Right atrium auricular region (tissue), 2 donors: ENCODE measurements at places on chromosomes 1 and 21.

DNA sequence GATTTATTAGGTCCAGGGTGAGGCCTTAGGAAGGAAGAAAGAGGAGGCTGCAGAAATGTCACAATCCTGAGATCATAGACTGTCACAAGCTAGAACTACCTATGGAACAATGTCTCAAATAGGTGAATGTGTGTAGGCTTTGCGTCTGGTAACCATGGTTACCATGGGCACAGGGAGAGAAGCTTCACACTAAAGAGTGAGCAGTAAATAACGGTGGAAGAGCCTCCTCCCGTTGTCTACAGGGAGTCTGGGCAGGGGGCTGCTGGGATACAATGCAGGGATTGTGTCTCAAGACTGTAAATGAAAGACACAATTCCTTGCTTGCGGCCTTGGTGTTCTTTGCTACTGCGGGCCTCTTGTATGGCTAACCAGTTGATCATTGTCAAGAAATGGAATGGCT, 28.2 kb upstream of the KCNJ6 start:
- DNase-seq, result no peak

DNA sequence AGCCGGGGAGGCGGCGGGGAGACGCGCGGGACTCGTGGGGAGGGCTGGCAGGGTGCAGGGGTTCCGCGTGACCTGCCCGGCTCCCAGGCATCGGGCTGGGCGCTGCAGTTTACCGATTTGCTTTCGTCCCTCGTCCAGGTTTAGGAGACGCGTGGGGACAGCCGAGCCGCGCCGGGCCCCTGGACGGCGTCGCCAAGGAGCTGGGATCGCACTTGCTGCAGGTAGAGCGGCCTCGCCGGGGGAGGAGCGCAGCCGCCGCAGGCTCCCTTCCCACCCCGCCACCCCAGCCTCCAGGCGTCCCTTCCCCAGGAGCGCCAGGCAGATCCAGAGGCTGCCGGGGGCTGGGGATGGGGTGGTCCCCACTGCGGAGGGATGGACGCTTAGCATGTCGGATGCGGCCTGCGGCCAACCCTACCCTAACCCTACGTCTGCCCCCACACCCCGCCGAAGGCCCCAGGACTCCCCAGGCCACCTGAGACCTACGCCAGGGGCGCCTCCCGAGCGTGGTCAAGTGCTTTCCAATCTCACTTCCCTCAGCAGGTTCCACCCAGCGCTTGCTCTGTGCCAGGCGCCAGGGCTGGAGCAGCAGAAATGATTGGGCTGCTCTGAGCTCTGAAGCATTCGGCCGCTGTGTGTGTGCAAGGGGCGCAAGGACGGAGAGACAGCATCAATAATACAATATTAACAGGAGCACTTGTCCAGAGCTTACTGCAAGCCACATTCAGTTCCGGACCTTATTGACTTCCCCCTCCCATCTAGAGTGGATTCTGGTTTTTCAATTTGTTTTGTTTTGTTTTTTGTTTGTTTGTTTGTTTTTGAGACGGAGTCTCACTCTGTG, 10.3 kb downstream of the SIM2 start:
- no peak for DNase-seq

GRCh38 chr1:169588785-169589485, 2.7 kb upstream of the F5 start:
- DNase-seq, result no peak

DNA sequence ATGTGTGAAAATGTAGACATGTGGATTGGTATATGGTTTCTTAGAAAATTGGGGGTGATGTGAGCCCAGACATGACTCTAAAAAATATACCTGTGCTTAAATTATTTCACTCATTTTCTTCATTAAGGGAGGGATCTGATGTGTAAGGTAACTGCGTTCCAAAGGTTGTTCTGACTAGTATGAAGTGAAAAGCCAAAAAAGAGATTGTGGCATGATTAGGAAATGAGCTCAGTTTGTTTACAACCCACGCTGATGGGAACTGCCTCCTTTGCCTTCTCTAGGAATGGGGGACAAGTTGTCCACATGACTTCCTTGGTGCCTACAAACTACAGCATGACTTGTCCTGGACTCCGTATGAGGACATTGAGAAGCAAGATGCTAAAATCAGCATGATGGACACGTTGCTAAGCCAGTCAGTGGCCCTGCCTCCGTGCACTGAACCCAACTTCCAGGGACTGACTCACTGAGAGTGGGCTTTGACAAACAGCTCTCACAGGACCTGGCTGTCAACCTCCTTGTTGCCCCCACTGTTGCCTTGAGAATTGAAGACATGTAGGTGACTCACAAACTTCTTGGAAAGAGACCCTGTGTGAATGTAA, 8.0 kb downstream of the C1orf50 start:
- DNase-seq, result no peak

- peak; percentile 87 for DNase-seq
Observed at GRCh38 chr1:208183977-208184911, 59.9 kb downstream of the PLXNA2 start.

DNA sequence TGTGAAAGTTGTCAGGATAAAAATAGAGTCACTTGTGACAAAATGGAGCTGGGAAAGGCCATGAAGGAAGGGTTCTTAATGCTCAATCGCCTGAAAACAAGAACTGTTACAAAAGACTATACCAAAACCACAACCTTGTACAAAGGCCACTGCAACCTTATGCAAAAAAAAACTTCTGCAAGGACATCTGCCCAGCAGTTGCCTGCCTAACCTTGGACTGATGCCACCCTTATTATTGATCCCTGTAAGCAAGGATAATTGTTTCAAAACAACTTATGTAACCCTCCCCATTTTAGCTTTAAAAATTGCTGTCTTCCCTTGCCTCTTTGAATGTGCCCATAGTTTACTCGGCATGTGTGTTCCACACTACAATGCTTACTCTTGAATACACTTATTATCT, 5.7 kb downstream of the ALG14 start:
- no peak for DNase-seq

DNA sequence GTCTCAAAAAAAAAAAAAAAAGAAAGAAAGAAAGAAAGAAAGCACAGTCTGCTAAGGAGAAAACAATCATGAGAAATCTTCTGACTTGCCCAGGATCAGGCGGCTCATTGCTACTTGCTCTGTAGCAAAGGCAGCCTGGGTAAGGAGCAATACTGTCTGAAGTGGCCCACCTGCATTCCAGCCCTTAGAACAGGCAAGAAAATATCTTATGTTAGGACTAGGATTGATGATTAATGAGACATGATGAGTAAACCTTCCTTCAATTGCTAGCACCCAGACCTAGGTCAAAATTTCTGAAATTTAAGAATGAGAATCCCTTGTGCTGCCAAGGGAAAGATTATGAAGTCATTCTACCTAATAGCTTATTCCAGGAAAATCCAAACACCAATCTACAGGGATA, 140.8 kb downstream of the DSCAM start:
- DNase-seq, result no peak

- DNase-seq, result no peak
Observed at GRCh38 chr1:27575840-27576331, 28.1 kb downstream of the AHDC1 start.

- DNase-seq, result no peak
Observed at GRCh38 chr21:27582948-27583430, 616.1 kb upstream of the ADAMTS5 start.

GRCh38 chr21:28614791-28615190, 377.9 kb downstream of the LTN1 start:
- DNase-seq, result no peak
